ENCODE measurements at places on chromosomes 6 and 20. TPM values are rescaled to one million over a fixed set of nuclear protein-coding genes. Genes with fewer than 3 reads are reported as not detected.

COL9A3 gene
- not detected for total RNA-seq

C20orf144 gene
- 0.05 TPM for total RNA-seq

ARMH2 gene
- not detected for total RNA-seq

CAPN11 gene
- not detected for total RNA-seq

FITM2 gene
- total RNA-seq = 9.6 TPM

GTSF1L gene
- not detected for total RNA-seq

BANF2 gene
- total RNA-seq = not detected

GSTA2 gene
- total RNA-seq = not detected

BMP6 gene
- total RNA-seq = 2.1 TPM

MEA1 gene
- total RNA-seq = 48.2 TPM

C6orf132 gene
- 2.5 TPM for total RNA-seq

DPPA5 gene
- not detected for total RNA-seq

ZNF451 gene
- 70.7 TPM for total RNA-seq

CENPQ gene
- 4.8 TPM for total RNA-seq

HUS1B gene
- total RNA-seq = 1.7 TPM

HLA-DPA1 gene
- total RNA-seq = not detected

C6orf62 gene
- 168 TPM for total RNA-seq

TAGAP gene
- not detected for total RNA-seq

GABRR2 gene
- total RNA-seq = under 0.01 TPM

EYA2 gene
- not detected for total RNA-seq

PACSIN1 gene
- total RNA-seq = not detected

TMC2 gene
- not detected for total RNA-seq

AGER gene
- not detected for total RNA-seq

CST2 gene
- total RNA-seq = not detected

SAMD5 gene
- total RNA-seq = 0.88 TPM

CLDN20 gene
- total RNA-seq = not detected

CALHM5 gene
- total RNA-seq = 6.1 TPM

NHLRC1 gene
- total RNA-seq = 2.1 TPM

ULBP2 gene
- 13.7 TPM for total RNA-seq

TUBE1 gene
- total RNA-seq = 31.0 TPM

FAM162B gene
- not detected for total RNA-seq

CALHM4 gene
- not detected for total RNA-seq

CITED2 gene
- total RNA-seq = 14.6 TPM

MATN4 gene
- total RNA-seq = not detected

CRISP3 gene
- total RNA-seq = not detected

ILRUN gene
- total RNA-seq = 44.1 TPM

GNRH2 gene
- 0.59 TPM for total RNA-seq

ME1 gene
- total RNA-seq = 48.9 TPM

SLC13A3 gene
- total RNA-seq = 1.5 TPM

ANKRD66 gene
- not detected for total RNA-seq

TMEM14C gene
- total RNA-seq = 70.9 TPM

CST4 gene
- total RNA-seq = not detected

REV3L gene
- total RNA-seq = 23.8 TPM

SLC17A3 gene
- total RNA-seq = not detected

All from smooth muscle cell of the umbilical artery (primary cell).